ENCODE measurements at places on chromosomes 13 and 19.
A peak's percentile ranks its signal among the peaks of the same experiment; 100 is the strongest.

- DNase-seq: no peak
Observed at GRCh38 chr19:50797781-50798658, 7.8 kb downstream of the ACP4 start.

DNA sequence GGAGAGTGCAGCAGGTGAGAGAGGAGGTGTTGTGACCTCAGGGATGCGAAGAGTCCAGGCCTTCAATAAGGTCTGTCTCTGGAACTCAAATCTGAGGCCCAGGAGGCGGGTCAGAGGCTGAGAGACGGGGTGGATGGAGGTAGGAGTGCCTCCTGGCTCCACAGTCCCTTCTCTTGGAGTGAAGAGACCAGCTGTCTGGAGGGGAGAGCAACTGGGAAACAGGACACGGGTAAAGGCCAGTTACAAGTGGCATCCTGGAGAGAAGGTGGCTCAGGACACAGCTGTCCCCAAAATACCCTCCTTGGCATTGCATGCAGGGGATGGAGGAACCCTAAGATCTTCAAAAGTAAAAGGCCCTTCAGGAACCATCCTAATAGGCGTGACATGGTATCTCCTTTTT, 19.2 kb downstream of the PDE4A start:
- no peak for DNase-seq

GRCh38 chr19:58034477-58034793, 610 bp downstream of the ZSCAN1 start:
- no peak for DNase-seq

GRCh38 chr19:13208672-13209483, 58.7 kb downstream of the IER2 start:
- no peak for DNase-seq

- no peak for DNase-seq
Observed at GRCh38 chr19:35908973-35909683, 1.0 kb upstream of the TYROBP start.

DNA sequence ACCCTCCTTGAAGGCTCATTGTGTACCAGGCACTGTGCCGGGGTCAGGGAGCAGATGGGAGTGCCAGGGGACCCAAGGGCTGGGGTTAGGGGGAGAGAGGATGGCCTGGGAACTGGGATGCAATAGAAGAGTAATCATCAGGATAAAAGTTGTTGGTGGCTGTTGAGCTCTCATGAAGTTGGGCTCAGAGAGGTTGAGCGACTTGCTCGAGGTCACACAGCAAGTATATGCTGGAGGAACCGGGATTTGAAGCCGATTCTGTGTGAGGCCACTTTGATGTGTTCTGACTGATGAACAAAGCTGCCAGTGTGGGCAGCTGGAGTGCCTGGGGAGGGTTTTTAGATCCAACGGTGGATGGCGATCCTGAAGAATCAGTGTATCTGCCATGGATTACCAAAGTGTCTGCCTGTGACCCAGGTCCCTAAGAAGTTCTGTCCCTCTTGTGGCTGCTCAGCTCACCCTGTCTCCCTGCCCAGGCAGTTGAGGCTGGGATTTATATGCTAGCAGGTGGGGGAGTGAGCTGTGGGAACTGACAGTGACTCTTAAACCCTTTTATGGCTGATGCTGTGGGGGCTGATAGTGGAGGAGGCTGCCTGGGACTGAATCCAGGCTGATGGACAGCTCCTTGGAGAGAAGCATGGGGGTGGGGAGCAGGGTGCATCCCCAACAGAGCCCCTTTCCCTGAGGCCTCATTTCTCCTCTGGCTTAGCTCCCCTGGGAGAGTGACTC, 8.3 kb downstream of the ARHGEF18 start:
- DNase-seq: no peak

DNA sequence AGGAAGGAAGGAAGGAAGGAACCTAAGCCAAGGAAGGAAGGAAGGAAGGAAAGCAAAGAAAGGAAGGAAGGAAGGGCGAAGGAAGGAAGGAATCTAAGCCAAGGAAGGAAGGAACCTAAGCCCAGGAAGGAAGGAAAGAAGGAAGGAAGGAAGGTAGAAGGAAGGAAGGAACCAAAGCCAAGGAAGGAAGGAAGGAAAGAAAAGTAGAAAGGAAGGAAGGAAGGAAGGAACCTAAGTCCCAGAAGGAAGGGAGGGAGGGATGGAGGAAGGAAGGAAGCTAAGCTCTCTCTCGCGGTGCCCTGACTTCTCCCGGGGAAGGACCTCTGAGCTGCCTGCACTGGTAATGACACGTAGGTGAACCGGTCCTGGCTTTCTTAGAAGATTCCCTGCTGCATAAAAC, 1.3 kb upstream of the RUBCNL start:
- DNase-seq: no peak

DNA sequence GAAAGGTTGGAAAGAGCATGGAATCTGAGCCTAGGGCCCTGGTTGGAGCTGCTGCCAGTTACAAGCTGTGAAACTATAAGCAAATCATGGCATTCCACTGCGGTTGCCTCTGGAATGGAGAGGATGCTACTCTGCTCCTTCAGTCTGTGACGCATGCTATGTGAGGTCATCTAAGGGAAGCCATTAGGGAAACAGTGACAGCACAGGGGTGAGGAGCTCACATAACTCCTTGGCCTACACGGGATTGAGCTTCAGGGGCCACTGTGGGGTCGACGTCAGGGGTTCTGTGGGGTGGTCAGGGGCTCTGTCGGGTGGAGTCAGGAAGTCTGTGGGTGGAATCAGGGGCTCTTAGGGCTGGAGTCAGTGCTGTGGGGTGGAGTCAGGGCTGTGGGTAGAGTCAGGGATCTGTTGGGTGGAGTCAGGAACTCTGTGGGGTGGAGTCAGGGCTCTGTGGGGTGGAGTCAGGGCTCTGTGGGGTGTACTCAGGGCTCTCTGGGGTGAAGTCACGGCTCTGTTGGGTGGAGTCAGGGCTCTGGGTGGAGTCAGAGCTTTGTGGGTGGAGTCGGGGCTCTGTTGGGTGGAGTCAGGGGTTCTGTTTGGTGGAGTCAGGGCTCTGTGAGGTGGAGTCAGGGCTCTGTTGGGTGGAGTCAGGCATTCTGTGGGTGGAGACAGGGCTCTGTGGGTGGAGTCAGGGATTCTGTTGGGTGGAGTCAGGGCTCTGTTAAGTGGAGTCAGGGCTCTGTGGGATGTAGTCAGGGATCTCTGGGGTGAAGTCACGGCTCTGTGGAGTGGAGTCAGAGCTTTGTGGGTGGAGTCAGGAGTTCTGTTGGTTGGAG, 35.8 kb upstream of the MEDAG start:
- peak; percentile 94 for DNase-seq

DNA sequence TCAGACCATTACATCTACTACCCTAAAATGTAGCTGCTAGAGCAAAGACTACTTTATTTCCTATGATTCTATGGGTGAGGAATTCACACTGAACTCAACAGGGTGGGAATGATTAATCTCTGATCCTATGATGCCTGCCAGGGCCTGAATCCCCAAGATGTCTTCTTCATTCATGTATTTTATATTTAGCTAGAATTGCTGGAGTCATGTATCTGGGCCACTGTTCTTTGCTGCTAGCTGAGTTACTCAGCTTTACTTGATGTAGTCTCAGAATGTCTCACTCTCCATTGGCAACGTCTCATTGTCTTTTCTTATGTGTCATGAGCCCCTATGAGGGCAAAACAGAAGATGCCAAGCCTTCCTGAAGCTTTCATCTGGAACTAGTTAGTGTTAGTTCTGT, 21.1 kb downstream of the ZNF582 start:
- no peak for DNase-seq

- no peak for DNase-seq
Observed at GRCh38 chr19:12646551-12646950, 20.0 kb downstream of the MAN2B1 start.

- DNase-seq: no peak
Observed at GRCh38 chr13:103161476-103161875, 95.3 kb upstream of the SLC10A2 start.

DNA sequence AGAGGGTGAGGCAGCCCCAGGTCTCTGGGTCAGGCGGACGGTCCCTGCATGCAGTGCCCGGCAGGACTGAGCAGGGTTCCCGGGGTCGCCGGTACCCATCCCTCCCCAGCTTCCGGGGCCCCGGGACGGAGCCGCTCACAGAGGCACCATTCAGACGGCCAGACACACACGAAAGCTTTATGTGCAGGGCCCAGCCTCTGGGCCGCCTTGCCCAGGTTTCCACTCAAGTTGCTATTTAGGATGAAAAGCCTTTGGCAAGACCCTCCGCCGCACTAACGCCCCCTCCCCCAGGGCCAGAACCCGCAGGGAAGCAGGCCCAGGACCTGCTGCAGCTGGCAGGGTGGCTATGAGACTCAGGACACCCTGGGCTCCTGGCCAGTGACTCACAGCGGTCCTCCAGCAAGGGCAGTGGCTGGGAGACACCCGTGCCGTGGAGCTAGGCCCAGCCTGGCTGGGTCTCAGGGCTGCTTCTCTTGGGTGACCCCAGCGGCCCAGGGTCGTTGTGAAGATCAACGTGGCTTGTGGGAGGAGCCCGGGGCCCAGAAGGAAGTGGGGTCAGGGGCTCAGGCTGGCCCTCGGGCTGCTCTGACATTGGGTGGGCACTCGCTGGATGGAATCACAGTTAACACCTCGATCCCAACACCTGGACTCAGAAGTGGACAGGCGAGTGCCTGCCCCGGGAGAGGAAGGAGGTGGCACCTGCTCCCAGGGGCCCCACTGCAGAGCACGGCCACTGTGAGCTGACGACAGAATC, 4.8 kb downstream of the C19orf25 start:
- DNase-seq: no peak

- no peak for DNase-seq
Observed at GRCh38 chr13:76385586-76385985, 500.6 kb downstream of the KCTD12 start.

GRCh38 chr19:12994701-12995595, at the start of gene NFIX:
TSS of gene NFIX (plus strand) at chr19:12995475. CDS start at chr19:12995838, 363 bp downstream.
- DNase-seq: peak; percentile 35

DNA sequence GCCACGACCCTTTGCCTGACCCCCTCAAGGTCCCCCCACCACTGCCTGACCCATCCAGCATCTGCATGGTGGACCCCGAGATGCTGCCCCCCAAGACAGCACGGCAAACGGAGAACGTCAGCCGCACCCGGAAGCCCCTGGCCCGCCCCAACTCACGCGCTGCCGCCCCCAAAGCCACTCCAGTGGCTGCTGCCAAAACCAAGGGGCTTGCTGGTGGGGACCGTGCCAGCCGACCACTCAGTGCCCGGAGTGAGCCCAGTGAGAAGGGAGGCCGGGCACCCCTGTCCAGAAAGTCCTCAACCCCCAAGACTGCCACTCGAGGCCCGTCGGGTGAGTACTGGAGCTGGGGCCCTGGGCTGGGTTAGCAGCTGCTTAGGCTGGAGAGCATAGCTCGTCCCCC, 8.6 kb downstream of the MAP1S start:
- no peak for DNase-seq

DNA sequence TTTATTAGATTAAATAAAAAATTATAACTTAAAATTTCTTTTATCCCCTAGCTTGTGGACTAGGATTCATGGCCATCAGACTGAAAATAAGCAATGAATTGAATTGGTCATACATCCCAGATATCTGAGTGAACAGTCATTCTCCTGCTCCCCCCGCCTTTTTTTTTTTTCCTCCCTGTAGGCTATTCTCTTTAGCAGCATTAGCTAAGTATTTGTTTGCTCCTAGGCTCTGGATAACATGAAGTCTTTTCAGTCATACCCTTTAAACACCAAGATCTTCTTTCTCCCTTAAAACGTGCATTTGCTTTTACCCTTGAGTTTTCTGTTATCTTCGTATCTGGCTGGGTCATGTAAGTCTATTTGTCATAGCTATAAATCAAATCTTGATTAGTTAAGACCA, 866.7 kb upstream of the SPRY2 start:
- DNase-seq: no peak

DNA sequence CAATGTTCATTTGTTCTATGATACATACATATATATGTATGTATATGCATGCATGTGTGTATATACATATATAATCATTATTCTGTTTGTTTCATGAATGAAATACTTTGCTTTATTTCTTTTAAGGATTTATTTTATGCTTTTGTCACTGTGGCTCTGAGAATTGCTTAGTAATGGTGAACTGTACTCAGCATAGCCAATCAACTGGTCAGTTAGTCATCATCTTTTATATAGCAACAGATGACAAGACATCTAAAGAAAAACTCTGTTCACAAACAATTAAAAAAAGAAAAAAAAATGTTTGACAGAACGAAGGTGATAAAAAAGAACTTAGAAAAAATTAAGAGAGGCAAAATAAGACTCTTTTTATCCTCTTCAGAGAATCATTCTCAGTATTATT, 1440.3 kb downstream of the PCDH9 start:
- DNase-seq: no peak

DNA sequence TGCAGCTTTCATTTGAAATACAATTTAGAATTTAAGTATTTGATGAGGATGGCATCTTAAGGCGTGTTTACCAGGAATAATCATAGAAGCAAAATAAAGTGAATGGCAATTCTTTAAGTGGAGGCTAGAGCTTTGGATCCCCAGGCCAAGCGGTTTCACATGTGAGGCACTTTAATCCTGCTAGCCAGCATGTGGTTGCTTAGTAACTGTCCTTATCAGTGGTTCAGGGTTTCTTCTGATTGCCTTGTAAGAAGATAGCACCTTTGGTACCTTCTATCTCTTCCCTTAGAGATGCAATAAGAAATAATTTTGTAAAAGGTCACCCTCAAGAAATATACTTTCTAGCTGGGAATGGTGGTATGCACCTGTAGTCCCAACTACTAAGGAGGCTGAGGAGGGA, 38.9 kb upstream of the SERP2 start:
- no peak for DNase-seq

DNA sequence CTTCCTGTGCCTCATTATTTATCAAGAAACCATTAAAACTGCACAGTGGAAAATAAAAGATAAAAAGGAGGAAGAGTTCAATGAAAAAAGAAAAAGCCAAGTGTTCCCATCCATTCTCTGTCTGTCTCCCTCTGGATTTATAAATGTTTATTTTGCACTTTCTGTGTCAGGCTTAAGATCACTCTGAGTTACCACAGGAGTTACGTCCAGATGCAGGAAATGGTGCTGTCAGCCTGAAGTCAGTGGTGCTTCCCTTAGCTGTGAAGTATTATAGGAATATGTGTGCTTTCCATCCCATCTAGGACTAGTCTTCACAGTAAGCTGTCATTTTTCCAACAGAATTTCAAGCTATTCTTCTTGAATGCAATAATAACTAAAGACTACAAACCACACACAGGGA, 420.2 kb downstream of the KCTD12 start:
- no peak for DNase-seq

DNA sequence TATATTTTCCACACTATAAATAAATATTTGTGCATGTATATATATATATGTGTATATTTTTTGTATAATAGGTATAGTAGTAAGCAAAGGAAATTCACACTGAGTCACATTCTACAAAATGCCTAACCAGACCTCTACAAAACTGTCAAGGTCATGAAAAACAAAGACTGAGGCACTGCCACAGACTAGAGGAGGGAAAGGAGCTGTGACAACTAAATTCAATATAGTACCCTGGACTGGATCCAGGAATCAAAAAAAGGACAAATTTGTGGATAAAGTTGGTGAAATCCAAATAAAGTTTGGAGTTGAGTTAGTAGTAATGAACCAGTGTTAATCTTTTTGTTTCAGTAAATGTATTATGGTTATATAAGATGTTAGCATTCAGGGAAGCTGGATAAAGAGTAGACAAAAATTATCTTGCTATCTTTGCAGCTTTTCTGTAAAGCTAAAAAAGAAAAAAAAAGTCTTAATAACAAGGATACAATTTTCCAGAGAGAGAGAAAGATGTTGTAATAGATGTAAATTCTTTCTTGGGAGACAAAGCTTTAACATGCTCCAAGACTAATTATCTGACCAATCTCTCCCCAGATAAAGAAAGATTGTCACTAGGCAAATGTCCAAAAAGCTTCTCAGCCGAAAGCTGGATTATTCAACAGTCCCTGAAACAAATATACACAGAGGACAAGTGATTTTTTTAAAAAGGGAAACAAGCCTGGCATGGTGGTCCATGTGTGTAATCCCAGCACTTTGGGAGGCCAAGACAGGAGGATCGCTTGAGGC, 19.1 kb downstream of the SYDE1 start:
- DNase-seq: no peak

Data from GOT3 (cell line).